Eye (tissue), 1 donor: ENCODE measurements at places on chromosomes 4 and X.
A peak's percentile ranks its signal among the peaks of the same experiment; 100 is the strongest.

GRCh38 chr4:122666527-122667245 lies 45.8 kb upstream of the IL21 start:
- no peak for DNase-seq

DNA sequence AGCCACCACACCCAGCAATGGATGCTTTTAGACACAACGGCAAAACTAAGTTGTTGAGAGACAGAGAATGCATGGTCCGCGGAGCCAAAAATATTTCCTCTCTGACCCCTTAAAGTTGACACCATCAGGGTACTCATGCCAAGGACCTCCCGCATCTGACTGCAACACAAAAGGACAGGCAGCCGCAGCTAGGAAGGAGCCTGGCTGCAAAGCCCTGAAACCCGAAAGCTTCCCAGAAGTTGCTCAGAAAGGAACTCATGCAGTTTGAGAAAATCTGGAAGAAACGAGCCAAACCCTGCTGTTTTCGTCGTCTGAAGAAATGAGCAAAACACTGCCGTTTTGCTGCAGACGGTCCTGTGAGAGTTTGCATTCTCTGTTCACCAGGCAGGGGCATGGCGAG lies 16.5 kb downstream of the DHRSX start:
- no peak for DNase-seq

- no peak for DNase-seq
Measured at GRCh38 chrX:83446355-83446754, 61.7 kb upstream of the POU3F4 start.

DNA sequence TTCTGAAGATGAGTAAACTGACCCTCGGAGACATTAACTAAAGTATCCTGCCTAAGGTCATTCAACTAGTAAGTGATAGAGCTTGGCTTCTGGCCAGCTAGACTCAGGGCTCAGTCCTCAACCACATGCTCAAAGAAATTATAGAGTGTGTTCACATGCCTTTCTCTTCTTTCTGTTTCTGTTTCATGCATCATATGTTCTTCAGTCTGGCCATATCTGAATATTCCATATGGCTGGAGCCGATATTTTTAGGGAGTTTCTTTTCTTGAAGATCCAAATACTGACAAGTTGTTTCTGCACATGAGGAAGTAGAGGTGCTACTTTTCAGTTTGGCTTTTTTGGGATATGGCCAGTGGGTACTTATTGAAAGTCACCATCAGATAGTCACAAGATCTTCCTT lies 44.9 kb downstream of the MMRN1 start:
- no peak for DNase-seq

GRCh38 chrX:110310000-110310790 lies 7.7 kb downstream of the AMMECR1 start:
- no peak for DNase-seq

GRCh38 chrX:14355556-14355955 lies 173.8 kb upstream of the GLRA2 start:
- no peak for DNase-seq

GRCh38 chrX:150007356-150007755 lies 69.1 kb upstream of the EOLA2 start:
- no peak for DNase-seq

- DNase-seq: no peak
Measured at GRCh38 chrX:15601932-15602331, 1.2 kb upstream of the ACE2 start.

DNA sequence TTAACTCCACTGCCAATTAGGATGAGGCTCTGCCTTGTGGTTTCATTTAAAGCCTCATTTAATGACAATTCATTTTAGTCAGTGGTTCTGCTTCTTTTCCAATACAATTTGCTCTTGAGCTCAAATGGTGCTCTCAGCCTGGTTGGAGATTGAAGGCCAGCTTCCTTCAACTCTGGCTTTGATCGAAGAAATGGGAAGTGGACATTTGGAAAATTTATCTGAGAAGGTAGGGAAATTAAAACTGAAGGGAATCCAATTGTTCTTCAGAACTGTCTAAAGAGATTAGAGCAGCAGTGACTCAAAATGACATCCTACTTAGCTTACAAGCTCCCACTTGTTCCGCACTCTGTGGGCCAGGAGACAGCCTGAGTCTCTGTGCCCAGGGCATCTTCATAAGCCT lies 206.8 kb downstream of the SMARCA1 start:
- DNase-seq: peak; percentile 6
